ENCODE measurements at places on chromosomes 4 and X.

DNA sequence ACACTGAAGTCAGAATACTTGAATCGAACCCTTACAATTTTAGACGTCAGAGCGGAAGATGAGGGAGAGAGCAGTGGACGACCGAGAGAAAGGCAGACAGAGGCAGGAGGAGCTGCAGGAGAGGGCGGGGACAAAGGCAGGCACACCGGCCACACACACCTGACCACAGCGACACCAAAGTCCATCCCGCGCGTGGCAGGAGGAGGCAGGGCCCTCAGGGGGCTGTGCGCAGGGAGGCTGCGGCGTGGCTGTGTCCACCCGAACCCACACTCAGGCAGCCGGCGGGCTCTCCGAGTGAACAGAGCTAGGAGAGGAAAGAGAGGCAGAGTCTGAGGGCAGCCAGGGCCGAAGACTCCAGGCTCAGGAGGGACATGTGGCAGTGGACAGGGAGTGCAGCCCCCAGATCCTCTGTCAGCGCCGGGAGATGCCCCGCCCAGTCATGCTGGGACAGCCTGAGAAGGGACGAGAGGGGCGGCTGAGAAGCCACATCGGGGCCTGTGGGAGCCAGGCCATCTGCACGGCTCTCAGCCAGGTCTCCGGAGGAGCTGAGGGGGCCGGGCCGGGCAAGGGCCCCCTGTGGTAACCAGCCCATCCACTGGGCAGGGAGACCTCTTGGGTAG is 20.1 kb downstream of the GAK start:
- DNase-seq: no peak

- DNase-seq: no peak
Observed at GRCh38 chr4:8097141-8097541, 61.5 kb downstream of the ABLIM2 start.

DNA sequence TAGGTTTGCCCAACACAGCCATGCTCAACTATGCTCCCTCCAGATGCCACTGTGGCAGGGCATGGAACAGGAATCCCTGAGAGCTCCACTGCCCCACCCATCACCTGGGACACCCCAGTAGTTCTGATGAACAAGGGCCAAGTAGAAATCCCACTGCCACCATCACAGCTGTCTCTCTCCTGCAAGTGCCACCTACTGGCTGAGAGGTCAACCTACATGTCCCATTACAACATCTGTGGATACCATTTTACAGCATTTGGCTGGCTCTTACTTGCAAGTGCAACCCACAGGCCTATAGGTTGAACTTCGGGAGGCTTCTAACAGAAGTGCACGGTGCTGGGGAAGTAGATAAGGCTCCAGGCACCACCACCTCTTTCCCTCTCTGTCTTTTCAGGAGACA is 142.5 kb downstream of the CXXC4 start:
- DNase-seq: no peak

DNA sequence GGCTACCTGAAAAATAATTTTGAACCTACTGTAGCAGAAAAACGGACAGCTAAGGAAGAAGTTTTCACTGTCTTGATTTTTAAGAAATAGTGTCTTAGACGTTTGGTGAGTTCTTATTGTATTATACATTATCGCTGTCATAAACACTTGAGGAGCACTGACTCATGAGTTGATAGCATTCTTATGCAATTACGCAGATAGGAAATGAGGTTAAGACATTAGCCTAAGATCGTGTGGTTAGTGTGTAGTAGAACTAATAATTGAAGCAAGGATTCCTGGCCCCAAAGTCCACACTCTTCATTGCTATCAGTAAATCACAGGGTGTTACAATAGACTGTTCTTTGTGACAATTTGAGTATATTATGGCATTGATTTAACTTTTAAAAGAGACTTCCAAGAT is 238.1 kb downstream of the ARAP2 start:
- no peak for DNase-seq

DNA sequence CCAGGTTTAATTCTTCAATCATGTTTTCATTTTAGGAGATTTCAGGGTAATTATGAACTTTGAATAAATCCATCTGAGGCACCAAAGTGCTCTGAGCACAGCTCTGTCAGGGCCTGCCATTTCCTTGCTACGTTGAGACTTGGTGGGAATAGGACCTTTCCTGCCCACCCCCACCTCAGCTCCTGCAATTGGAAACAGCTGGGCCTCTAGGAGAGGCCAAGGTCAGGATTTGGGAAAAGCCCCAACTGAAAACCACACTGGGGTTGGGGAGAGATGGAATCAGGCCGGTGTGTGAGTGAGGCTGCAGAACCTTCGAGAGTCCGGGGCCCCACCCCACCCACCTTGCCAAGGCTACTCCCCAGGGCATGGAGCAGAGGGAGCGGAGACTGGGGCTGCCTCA is 212.7 kb upstream of the BCOR start:
- DNase-seq: no peak

DNA sequence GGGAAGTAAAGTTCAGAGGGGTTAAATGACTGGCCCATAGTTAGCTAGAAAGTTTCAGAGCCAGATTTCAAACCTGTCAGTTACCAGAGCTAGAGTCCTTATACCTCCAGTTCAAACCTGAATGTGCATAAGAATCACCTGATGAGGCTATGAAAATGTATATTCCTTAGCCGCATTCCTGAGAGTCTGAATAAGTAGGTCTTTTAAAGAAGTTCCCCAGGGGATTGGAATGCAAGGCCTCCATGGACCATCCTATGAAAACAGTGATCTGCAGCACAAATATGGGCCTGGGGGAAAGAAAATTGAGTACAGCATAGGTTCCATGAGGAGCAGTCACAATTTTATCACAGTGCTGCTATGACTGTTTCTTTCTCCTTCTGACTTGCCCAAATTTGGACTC is 263.9 kb upstream of the CXorf66 start:
- DNase-seq: no peak

Data from vagina (tissue), 2 donors.